ENCODE measurements at places on chromosomes 16 and 17.

- DNase-seq = no peak
These were observed 35.6 kb downstream of the RPA1 start for GRCh38 chr17:1865252-1866037.

- DNase-seq = peak; percentile 85
These were observed 30.7 kb upstream of the CDH5 start for GRCh38 chr16:66335704-66336329.

DNA sequence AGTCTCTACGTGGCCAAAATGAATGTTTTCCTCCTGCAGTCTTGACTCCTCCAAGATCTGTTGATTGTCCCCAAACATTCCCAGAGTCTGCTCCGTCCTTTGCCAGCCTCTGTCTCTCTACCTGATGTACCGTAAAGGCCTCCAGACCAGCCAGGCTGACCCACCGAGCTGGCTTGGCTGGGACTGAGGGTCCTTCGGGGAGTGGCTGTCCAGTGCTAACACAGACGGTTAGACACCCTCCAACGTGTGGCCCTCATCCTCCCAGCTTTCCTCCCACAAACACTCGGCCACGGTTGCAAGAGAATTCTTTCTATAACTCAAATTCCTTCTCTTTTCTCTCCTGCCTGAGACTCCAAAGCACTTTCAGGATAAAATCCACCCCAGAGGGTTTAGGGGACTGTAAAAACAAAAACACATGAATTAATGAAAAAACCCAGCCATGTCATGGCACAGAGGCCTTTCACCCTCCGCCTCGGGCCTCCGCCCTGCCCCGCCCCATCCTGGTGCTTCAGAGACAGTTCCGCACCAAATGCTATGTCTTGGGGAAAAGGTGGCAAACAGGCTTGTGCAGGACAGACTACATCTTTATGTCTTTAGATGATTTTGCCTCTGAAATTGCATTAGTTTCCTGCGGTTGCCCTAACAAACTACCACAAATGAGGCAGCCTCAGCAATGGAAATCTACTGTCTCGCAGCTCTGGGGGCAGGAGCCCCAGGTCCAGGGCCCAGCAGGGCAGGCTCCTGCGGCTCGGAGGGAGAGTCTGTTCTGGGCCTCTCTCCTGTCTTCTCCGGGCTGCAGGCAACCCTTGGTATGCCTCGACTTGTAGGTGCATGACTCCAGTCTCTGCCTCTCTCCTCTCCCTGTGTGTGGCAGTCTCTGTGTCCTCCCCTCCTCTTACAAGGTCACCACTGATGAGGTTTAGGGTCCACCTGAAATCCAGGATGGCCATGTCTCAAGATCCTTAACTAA, 72.5 kb upstream of the CBX4 start:
- DNase-seq = no peak

- DNase-seq = no peak
These were observed 128.7 kb upstream of the ZFHX3 start for GRCh38 chr16:73176577-73177013.

GRCh38 chr17:55814377-55814776, 63.5 kb downstream of the PCTP start:
- DNase-seq = no peak

DNA sequence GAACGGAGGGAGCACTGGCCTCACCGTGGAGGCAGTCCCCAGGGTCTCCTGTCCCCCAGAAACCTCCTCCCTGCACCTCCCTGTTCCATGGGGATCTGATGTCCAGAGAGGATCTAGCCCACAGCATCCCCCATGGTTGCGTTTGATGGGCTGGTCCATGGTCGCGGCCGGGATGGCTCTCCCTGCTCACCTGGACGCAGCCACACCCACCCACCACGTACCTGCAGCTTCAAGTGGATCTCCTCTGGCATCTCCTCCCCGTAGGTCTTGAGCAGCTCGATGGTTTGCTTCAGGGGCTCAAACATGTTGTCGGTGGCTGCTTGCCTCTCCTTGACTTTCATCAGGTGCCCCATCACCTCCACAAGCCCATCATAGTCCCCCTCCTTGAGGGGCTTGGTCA, 47.9 kb downstream of the DNAH17 start:
- no peak for DNase-seq

GRCh38 chr16:85448557-85449190, 164.4 kb upstream of the GSE1 start:
- DNase-seq = no peak

GRCh38 chr17:44786551-44787081, 27.8 kb downstream of the ADAM11 start:
- DNase-seq = no peak
